SIG-M5 (cell line): ENCODE measurements at places on chromosomes 6 and 20.

GRCh38 chr6:122490607-122491006 lies 19.0 kb upstream of the SERINC1 start:
- no peak for DNase-seq

DNA sequence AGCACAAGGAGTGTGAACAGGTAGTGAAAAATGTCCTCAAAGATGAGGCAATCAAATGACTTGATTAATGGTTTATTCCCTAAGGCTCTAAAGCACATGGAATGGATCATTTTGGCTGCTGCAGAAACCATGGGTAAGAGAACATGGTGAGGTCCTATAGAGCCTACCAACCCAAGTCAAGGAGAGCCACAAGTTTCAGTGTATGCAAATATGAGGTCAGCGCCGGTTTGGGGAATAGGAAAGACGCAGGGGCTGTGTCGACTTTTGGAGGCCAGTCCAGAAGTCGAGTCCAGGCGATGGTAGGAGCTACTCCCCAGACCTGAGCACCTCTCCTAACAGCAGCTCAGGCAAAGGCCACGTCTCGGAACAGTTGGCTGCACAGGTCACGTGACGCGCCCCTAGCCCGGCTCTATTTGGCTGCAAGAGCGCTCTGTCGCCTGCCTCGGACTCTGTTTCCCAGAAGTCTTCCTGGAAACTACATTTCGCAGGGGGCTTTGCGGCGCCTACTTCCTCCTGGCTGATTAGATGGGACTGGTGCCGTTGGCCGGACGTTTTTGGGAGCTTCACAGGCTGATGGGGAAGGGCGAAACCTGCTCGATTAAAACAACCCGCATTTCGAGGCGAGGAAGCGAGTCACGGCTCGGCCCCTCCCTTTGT lies 74.4 kb upstream of the CHD6 start:
- DNase-seq = no peak

- no peak for DNase-seq
Measured at GRCh38 chr6:21193790-21194475, 399.6 kb upstream of the SOX4 start.

DNA sequence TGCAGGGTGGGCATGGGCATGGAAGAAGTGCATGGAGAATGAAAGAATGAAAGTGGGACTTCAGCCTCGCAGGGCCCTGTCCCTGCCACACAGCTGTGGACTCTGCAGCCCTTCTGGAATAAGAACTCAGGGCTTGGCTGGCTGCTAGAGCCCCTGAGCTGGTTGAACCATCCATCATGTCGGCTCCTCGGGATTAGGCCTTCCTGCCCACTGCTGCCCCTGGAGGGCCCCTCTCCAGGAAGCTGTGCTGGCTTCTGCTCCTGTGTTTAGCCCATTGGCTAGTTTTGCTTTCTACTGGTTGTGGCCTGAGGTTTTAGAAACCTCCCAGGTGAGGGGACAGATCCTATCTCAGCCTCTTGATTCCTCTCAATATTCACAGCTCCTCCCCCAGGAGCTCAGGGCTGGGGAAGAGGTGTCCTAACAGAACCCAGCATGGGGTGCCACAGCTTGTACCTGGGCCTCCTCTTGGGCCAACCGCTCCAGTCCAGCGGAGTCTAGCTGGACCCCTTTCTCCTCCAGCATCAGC lies 7.9 kb downstream of the AARS2 start:
- no peak for DNase-seq

GRCh38 chr6:10794239-10794638 lies 44.1 kb downstream of the MAK start:
- no peak for DNase-seq
